Stimulated activated CD4-positive, alpha-beta T cell treated with anti-CD3 and anti-CD28 coated beads, TNF-alpha, amount 100 ng/mL, for 4 hours (primary cell): ENCODE measurements at places on chromosomes 12 and 14.

DNA sequence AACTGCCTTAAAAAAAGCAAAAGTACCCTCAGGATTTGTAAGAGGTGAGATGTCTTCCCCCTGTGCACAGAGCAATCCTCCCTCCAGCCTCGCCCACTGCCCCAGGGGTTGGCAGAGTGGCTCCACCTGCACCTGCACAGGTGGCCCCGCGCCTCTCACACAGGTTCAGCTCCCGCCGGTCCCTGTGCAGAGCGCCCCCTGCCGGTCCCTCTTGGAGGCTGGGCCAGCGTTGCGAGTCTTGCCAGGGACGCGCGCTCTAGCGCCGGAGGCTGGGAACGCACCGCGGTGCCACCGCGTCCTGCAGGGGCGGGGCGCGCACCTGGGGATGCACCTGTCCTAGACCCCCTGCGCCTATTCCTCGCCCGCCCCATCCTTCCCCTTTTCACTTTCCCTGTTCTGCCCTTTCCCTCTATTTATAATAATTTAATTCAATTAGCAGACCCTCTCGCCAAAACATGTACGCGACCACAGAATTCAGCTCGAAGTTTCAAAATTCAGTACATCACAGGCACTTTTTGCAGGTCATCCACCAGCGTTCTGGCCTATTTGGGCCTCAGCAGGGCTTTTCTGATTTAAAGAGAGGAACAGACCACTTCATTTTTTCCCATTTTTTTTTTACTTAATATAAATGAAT, 618.6 kb downstream of the AACS start:
- no peak for DNase-seq

- no peak for DNase-seq
Measured at GRCh38 chr14:93592786-93593185, 162.0 kb downstream of the UNC79 start.

GRCh38 chr14:92456215-92457015, 57.2 kb upstream of the RIN3 start:
- DNase-seq, result no peak

- DNase-seq, result no peak
Measured at GRCh38 chr14:50719911-50720759, 52.0 kb upstream of the SAV1 start.

DNA sequence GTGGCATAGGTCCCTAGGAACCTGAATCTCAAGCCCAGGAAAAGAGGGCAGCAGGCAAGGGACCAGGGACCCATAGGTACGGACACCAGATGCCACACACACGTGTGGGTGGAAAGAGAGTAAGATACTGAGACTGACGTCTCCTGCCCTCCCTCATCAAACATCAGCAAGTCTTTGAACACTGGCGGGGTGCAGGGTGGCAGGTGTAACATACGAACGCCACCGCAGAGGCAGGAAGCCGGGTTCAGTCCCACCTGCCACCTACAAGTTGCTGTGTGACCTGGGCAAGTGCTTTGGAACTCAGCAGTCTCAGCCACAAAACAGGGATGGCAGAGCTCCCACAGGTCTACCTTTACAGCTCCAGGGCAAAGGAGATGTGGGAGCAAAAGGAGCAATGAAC, 11.1 kb downstream of the ACTN1 start:
- no peak for DNase-seq

DNA sequence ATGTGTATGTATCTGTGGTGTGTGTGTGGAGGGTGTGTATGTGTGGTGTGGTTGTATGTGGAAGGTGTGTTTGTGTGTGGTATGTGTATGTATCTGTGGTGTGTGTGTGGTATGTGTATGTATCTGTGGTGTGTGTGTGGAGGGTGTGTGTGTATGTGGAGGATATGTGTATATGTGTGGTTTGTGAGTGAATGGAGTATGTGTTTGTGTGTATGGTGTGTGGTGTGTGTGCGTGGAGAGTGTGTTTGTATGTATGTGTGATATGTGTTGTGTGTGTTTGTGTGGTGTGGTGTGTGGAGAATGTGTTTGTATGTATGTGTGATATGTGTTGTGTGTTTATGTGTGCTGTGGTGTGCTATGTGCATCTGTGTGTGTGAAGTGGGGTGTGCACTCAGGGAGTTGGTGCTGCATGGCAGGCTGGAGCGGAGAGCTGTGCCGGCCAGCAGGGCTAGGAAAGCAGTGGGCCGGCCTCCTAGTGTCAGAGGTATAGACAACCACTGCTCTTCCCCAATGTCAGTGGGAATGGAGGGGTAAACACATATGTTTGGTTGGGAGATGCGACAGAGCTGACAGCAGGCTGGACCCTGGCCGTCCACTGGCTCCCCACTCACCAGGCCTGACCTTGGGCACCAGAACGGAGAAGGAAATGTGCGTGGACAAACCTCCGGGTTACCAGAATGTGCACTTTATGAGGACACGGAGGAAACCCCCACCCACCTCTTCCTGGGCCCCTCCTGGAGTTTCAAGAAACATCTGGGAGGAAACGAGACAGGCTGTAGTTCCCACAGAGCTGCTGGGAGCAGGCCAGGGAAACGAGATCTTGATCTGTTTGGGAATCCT, 60.7 kb downstream of the CLMN start:
- no peak for DNase-seq
